Activated CD8-positive, alpha-beta T cell treated with anti-CD3 and anti-CD28 coated beads for 36 hours (primary cell): ENCODE measurements at places on chromosomes 16 and 17. TPM values are rescaled to one million over a fixed set of nuclear protein-coding genes. Genes with fewer than 3 reads are reported as not detected.

Gene USP32
- total RNA-seq = 26.5 TPM

Gene CHST6
- not detected for total RNA-seq

Gene KRT12
- total RNA-seq = not detected

Gene ABCC12
- total RNA-seq = not detected

Gene BEAN1
- not detected for total RNA-seq

Gene GP1BA
- total RNA-seq = not detected

Gene IL32
- 974 TPM for total RNA-seq

Gene RNU2-1
- total RNA-seq = 4,070 TPM

Gene DOC2A
- total RNA-seq = 1.8 TPM

Gene FA2H
- not detected for total RNA-seq

Gene KRTAP2-3
- not detected for total RNA-seq

Gene TBX2
- total RNA-seq = not detected

Gene KATNIP
- 11.5 TPM for total RNA-seq

Gene ACSM2A
- total RNA-seq = not detected

Gene STAT5B
- 128 TPM for total RNA-seq
